ENCODE measurements at places on chromosomes 16 and 17. TPM values are rescaled to one million over a fixed set of nuclear protein-coding genes. Genes with fewer than 3 reads are reported as not detected.

The IRX5 gene
- polyA plus RNA-seq, result 22.0 TPM

The NKD1 gene
- polyA plus RNA-seq, result 0.45 TPM

The RAB40B gene
- polyA plus RNA-seq, result 28.9 TPM

The OTOA gene
- polyA plus RNA-seq, result not detected

The ARSG gene
- polyA plus RNA-seq, result 9.9 TPM

The CSH2 gene
- not detected for polyA plus RNA-seq

The CD300A gene
- polyA plus RNA-seq, result 2.6 TPM

The DOC2B gene
- polyA plus RNA-seq, result 0.21 TPM

The DNAJA2 gene
- polyA plus RNA-seq, result 72.5 TPM

The KRT27 gene
- not detected for polyA plus RNA-seq

The SLFN11 gene
- not detected for polyA plus RNA-seq

The ZNF747 gene
- 17.5 TPM for polyA plus RNA-seq

The HSPB9 gene
- 0.52 TPM for polyA plus RNA-seq

All from cardiac muscle cell (in vitro differentiated cells and primary cell).